B cell (primary cell): ENCODE measurements at places on chromosomes 16 and 17. TPM values are rescaled to one million over a fixed set of nuclear protein-coding genes. Genes with fewer than 3 reads are reported as not detected.

- H3K4me1 ChIP-seq: no peaks in the 10 kb centered on the region
- H3K36me3 ChIP-seq: peaks cover 29% of the 10 kb centered on the region
- H3K27me3 ChIP-seq: peaks cover 20% of the 10 kb centered on the region
- H3K27ac ChIP-seq: no peak overlapping the region
These were observed 700 bp downstream of the MFAP4 start for GRCh38 chr17:19386051-19386929.

KRTAP17-1 gene
- total RNA-seq: not detected in 2 replicates

CALB2 gene
- not detected in 2 replicates for total RNA-seq

DNA sequence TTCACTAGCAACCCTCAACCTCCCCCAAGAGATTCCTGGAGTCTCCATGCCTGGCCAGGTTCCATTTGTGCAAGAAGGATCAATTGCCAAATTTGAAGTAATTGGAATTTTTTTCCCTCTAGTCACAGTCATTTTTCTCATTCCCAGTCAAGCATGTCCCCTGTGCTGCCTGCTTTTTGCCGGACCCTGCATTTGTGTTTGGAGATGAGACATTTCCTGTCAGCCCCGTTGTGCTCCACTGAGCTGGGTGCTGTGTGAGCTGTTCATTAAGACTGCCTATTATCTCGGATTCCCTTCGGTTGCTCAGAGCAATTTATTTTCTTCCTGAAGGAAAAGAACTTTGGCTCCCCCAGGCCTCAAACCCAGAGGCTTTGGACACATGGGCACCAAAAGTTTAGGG, 201.0 kb upstream of the NLRP1 start:
- no peak overlapping the region for H3K4me3 ChIP-seq
- H3K4me1 ChIP-seq: no peaks in the 10 kb centered on the region
- DNase-seq: no peak
- no peaks in the 10 kb centered on the region for H3K36me3 ChIP-seq
- no peak overlapping the region for H3K27ac ChIP-seq

GRCh38 chr17:412211-413015, 59.8 kb upstream of the RPH3AL start:
- peaks cover 40% of the 10 kb centered on the region for H3K4me1 ChIP-seq
- H3K27me3 ChIP-seq: peaks cover 4% of the 10 kb centered on the region
- no peaks in the 10 kb centered on the region for H3K36me3 ChIP-seq
- no peak overlapping the region for H3K4me3 ChIP-seq
- peak; percentile 76 for DNase-seq

- H3K4me3 ChIP-seq: no peak overlapping the region
- H3K27me3 ChIP-seq: no peaks in the 10 kb centered on the region
- H3K4me1 ChIP-seq: peaks cover 77% of the 10 kb centered on the region
- no peaks in the 10 kb centered on the region for H3K36me3 ChIP-seq
- peak overlapping the region; percentile 87 for H3K27ac ChIP-seq
These were observed 50.2 kb downstream of the SDK2 start for GRCh38 chr17:73594025-73594424.

DNA sequence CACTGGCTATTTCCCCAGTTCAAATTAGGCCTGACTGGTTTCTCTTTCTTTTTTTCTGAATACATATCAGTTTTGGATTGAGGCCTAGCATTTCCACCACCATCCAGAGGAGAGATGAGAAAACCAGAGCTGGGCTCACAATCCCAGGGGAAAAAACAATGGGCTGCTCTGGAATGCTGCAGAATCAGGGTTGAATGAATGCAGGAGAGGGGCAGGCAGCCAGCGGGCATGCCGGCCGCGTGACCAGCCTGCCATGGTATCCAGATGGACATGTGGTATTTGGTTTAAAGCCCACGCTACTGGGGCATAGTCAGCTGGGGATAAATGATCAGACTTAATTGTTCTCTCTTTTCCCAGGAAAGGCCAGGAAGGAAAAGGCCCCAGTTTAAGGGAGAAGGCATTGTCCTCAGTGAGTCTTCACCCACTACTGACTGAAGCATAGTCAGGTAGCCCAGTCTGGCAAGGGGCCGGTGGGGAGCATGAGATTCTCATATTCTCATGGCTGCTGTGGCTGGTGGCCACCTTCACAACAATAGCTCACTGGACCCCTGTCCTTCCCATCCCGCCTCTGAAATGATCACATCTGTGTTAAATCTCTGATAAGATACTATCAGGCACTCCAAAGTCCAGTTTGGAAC, 38.7 kb upstream of the RHOT1 start:
- H3K27me3 ChIP-seq: no peaks in the 10 kb centered on the region
- no peaks in the 10 kb centered on the region for H3K36me3 ChIP-seq
- peaks cover 3% of the 10 kb centered on the region for H3K4me1 ChIP-seq
- no peak for DNase-seq
